ENCODE measurements at places on chromosomes 3 and 15.
A peak's percentile ranks its signal among the peaks of the same experiment; 100 is the strongest.

DNA sequence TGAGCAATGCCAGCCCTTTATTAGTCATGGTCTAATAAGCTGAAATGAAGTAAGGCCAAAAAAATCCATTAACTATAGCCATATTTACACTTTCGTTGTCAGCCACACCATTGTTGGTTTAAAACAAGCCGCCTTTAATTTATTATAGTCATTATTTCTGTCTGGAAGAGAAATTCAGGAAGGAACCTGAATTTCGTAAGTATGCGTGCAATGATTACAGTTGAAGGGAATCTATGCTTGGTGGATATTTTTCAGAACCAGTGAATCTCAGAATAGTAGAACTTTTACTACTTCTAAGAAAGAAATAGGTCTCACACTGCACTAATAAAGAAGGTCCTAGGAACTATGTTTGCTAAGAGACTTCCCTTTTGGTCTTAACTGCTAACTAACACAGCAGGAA, 59.1 kb downstream of the FAM43A start:
- H3K36me3 ChIP-seq = no peaks in the 10 kb centered on the region
- H3K27ac ChIP-seq = peak overlapping the region; percentile 38
- no peaks in the 10 kb centered on the region for H3K27me3 ChIP-seq
- H3K4me1 ChIP-seq = no peaks in the 10 kb centered on the region

DNA sequence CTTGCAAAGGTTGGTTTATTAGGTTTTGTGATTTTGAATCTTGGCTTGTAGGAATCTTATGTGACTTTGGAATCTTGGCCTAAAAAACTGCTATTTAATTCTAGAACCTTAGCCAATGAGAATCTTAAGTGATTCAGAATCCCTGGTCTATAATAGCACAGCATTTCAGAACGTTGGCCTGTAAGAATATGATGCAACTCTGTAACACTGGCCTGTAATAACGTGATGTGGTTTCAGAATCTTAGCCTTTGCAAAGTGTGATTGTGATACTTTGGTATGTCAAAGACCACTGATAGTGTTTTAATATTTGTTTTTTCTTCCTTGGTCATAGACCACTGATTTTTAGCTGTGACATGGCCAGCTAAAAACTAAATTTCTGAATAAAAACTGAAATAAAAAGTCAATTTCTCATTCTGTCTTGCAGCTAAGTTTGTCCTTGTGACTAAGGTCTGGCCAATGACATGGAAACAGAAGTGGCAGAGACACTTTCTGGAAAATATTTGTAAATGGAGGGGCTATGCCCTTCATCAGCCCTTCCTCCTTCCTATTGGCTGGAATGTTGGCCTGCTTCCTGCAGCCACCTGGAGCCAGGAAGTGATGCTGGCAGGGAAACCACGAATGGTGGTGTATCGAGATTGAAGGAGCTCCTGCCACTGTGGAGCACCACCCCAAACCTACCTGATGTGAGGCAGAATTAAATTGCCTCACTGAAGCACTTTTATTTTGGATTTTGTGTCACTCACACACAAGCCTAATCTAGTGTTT, 42.3 kb upstream of the CORO2B start:
- H3K4me1 ChIP-seq = no peaks in the 10 kb centered on the region
- H3K4me3 ChIP-seq = no peak overlapping the region
- no peak for DNase-seq
- no peak overlapping the region for H3K27ac ChIP-seq

DNA sequence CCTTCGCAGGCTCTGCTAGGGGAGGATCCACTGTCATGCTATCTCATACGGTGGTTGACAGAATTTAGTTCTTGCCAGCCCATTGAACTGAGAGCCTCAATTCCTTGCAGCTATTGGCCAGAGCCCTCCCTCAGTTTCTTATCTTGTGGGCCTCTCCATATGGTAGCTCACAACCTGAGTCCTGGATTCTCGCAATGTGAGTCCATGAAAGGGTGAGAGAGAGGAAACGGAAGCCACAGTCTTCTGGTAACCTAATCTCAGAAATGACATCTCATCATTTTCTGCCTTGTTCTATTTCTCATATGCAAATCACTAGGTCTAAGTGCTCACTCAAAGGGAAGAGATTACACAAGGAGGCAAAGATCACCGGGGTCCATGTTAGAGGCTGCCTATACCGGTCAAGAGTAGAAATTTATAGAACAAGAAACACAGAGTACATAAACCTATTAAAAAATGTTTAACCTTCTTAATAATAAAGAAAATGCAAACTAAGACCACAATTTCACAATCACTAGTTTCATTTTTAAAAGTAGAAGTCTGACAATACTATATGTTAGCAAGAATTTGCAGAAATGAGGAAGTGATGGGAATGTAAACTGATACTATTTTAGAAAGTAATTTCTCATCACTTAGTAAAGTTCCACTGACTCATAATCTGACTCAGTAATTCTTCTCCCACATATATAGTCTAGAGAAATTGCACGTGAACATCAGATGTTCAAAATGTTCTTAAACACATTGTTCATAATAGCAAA, 378.4 kb upstream of the AGTR1 start:
- peak overlapping the region; percentile 49 for H3K27ac ChIP-seq
- H3K27me3 ChIP-seq = no peaks in the 10 kb centered on the region
- DNase-seq = no peak
- no peak overlapping the region for H3K4me3 ChIP-seq

DNA sequence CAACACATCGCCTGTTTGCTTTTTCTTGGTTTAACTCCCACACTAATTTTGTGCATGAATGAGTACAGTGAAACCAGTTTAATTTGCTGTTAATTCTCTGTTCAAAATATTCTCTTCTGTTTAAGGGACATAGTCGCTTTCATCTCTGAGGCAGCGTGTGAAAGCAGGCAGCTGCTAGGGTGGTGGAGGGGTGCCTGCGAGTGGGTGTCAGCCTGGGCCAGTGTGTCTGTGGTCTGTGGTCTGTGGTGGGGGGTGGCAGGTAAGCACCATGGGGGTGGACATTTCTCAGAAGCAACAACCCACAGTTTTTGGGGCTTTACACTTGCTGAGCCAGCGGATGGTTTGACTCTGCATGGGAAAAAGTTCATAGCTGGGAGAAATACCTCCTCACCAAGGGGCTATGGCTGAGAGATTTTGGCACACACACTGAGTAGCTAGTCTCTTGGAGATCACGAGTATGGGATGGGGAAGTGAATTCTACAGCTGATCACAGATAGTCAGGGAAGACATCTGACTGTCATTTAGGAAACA, 109.2 kb downstream of the EPHB1 start:
- no peaks in the 10 kb centered on the region for H3K4me1 ChIP-seq
- no peak for DNase-seq
- no peak overlapping the region for H3K4me3 ChIP-seq
- no peak overlapping the region for H3K27ac ChIP-seq
- no peaks in the 10 kb centered on the region for H3K36me3 ChIP-seq

DNA sequence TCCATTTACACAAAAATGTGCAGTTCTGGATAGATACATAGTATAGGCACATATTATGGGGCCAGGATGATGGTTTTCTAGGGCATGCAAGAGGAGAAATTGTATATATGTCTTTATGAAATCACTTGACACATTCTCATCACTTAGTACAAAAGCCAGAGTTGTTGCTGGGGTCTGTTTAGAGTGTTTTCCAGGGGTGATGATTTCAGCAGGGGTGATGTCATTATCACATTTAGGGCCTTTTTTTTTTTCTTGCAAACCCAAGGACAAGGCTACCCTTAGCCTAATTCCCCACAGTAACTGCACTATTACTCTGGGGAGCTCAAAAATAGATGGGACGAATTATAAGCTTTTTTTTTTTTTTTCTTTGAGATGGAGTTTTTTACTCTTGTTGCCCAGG, 3.6 kb downstream of the ZNF589 start:
- H3K27ac ChIP-seq = no peak overlapping the region
- peaks cover 64% of the 10 kb centered on the region for H3K4me1 ChIP-seq
- no peak overlapping the region for H3K4me3 ChIP-seq
- peaks cover 12% of the 10 kb centered on the region for H3K36me3 ChIP-seq

DNA sequence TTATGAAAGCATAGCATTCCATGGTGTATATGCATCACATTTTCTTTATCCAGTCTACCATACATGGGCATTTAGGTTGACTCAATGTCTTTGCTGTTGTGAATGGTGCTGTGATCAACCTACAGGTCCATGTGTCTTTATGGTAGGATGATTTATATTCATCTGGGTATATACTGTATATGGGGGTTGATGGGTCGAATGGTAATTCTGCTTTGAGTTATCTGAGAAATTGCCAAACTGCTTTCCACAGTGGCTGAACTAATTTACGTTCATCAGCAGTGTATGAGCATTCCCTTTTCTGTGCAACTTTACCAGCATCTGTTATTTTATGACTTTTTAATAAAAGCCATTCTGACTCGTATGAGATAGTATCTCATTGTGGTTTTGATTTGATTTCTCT, 662.4 kb upstream of the BCHE start:
- DNase-seq = no peak
- no peaks in the 10 kb centered on the region for H3K27me3 ChIP-seq
- H3K4me3 ChIP-seq = no peak overlapping the region
- no peaks in the 10 kb centered on the region for H3K36me3 ChIP-seq

DNA sequence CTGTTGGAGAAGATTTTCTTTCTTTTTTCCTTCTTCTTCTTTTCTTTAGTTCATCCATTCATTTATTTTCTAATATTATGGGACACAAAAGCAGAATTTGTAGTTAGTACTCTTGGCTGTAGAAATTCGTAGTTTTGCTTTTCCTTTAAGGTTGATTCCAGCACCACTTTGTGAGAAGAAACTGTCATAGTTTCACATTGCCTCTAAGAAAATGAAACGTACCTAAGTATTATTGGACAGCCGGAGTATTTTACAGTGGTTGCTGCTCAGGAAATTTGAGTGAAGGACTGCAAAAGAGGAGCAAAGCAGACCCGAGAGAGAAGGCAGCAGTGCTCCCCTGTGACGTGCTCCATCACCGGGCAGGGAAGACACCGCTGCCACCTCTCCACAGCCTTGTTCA, 48.1 kb downstream of the PLCL2 start:
- peaks cover 27% of the 10 kb centered on the region for H3K4me1 ChIP-seq
- no peak overlapping the region for H3K4me3 ChIP-seq
- H3K27ac ChIP-seq = no peak overlapping the region
- no peaks in the 10 kb centered on the region for H3K27me3 ChIP-seq

DNA sequence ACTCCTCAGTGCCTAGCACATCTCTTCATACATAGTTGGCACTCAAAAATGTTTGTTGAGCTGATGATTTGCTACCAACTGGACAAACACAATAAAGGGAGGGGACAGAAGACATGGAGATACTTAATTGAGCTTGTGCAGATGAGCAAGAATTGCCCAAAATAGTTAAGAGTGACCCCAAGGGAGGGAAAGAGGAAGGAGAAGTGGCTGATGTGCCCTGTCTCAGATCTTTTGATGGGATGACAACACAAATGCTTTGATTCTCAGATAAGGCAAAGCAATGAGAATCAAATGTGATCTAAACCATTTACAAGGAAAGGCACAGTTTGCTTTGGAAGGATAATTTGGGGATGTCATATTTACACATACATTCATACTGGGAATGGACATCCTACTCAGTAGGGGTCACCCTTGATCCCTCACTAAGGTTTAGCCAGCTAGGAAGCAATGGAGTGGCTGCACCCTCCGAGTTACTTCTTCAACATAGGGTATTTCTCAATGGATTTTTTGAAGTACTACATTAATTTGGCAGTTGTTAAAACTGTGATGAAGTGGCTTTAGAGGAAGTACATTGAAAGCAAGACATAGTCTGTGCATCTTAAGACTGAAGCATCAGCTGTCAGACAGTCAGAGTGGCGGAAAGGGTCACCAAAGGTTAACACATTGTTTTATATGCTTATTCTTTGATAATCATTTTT, 21.9 kb upstream of the SSR3 start:
- no peaks in the 10 kb centered on the region for H3K27me3 ChIP-seq
- no peaks in the 10 kb centered on the region for H3K36me3 ChIP-seq
- H3K4me3 ChIP-seq = no peak overlapping the region
- DNase-seq = no peak

DNA sequence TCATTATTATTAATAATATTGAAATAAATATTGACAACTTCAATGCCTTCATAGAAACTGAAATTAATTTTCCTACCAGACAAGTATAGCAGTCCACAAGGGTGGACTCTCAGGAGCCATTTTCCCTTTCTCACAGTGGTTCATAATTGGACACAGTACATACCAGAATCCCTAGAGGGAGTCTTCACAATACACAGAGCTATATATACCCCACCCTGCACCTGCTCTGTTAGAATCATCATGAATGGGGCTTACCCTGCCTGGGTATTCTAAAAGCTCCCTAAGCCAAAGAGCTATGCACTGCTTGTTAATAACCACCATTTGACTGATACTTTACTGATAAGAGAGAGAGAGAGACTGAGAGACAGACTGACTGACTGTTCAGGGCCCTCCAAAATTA, 134.9 kb downstream of the FEZF2 start:
- H3K4me1 ChIP-seq = peaks cover 6% of the 10 kb centered on the region
- DNase-seq = no peak
- H3K27me3 ChIP-seq = no peaks in the 10 kb centered on the region
- H3K4me3 ChIP-seq = no peak overlapping the region

GRCh38 chr15:60708684-60709083, 229.7 kb upstream of the ICE2 start:
- H3K4me3 ChIP-seq = no peak overlapping the region
- no peak for DNase-seq
- H3K27me3 ChIP-seq = no peaks in the 10 kb centered on the region
- H3K27ac ChIP-seq = no peak overlapping the region
- peaks cover 12% of the 10 kb centered on the region for H3K4me1 ChIP-seq

DNA sequence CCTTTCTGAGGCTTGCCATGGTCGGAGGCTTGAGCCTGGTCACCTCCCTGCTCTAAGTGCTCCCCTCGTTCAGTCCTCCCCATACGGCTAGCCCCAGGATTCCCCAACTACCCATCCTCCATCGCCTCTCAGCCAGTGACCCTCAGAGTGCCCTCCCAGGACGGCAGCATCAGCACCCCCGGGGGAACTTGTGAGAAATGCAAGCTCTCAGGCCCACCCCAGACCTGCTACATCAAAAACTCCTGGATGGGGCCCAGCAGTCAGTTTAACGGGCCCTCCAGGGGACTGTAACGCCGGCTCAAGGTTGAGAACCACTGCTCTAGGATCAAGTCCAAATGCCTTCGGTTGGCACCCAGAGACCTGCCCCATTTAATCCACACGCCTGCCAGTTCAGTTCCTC, 6.9 kb downstream of the ADAMTS17 start:
- H3K4me3 ChIP-seq = no peak overlapping the region
- peaks cover 43% of the 10 kb centered on the region for H3K27me3 ChIP-seq
- no peak overlapping the region for H3K27ac ChIP-seq
- no peaks in the 10 kb centered on the region for H3K36me3 ChIP-seq

GRCh38 chr3:179768080-179768479, 115.2 kb downstream of the USP13 start:
- no peaks in the 10 kb centered on the region for H3K27me3 ChIP-seq
- H3K27ac ChIP-seq = no peak overlapping the region
- peaks cover 39% of the 10 kb centered on the region for H3K36me3 ChIP-seq
- no peak overlapping the region for H3K4me3 ChIP-seq
- H3K4me1 ChIP-seq = no peaks in the 10 kb centered on the region

DNA sequence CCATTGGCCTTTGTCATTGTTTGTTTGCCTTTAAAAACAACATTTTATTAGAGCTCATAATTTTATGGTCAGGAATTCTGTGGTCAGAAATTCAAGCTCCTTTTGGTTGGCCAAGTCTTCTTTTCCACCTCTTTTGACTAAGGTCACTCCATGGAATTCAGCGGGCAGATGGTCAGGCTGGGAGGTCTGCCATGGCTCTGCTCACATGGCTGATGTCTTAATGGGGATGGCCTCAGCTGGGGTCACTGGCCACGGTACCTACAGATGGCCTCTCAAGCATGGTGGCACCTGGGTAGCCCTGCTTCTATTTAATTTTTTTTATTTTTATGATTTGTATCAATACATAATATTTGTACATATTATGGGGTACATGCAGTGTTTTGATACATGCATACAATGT, 360.8 kb upstream of the MCTP2 start:
- no peaks in the 10 kb centered on the region for H3K36me3 ChIP-seq
- H3K4me1 ChIP-seq = no peaks in the 10 kb centered on the region
- H3K27me3 ChIP-seq = no peaks in the 10 kb centered on the region
- no peak for DNase-seq

All from left lung (tissue), 14 donors.